Thyroid gland (tissue), 4 donors: ENCODE measurements at places on chromosomes 7 and 10.

- DNase-seq = no peak
Measured at GRCh38 chr10:53406532-53406931, 633.9 kb upstream of the MBL2 start.

- no peak for DNase-seq
Measured at GRCh38 chr10:26690731-26691475, 6.6 kb upstream of the PDSS1 start.

- no peak for DNase-seq
Measured at GRCh38 chr7:40490603-40490924, 355.8 kb downstream of the SUGCT start.

GRCh38 chr10:57864765-57865680 is 402.7 kb downstream of the IPMK start:
- DNase-seq = no peak

DNA sequence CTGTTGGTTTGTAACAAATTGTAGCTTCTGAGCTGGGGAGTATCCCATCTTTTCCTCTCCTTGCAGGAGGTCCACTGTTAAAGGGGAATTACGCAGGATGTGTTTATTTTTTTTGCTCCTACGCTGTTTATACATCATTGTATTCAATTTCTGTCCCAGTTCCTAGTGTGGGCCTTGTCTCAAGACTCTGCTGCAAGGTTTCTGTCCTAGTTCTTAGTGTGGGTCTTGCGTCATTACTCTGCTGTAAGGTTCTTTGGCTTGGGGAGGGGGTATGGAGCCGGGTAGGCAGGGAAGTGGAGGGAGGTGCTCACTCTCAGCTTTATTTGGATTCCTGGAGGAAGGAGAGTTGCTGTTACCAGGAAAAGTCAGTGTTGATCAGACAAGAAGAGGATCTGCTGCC is 64.0 kb upstream of the TRIM8 start:
- no peak for DNase-seq

- DNase-seq = no peak
Measured at GRCh38 chr10:22606164-22606614, 108.2 kb downstream of the PIP4K2A start.

DNA sequence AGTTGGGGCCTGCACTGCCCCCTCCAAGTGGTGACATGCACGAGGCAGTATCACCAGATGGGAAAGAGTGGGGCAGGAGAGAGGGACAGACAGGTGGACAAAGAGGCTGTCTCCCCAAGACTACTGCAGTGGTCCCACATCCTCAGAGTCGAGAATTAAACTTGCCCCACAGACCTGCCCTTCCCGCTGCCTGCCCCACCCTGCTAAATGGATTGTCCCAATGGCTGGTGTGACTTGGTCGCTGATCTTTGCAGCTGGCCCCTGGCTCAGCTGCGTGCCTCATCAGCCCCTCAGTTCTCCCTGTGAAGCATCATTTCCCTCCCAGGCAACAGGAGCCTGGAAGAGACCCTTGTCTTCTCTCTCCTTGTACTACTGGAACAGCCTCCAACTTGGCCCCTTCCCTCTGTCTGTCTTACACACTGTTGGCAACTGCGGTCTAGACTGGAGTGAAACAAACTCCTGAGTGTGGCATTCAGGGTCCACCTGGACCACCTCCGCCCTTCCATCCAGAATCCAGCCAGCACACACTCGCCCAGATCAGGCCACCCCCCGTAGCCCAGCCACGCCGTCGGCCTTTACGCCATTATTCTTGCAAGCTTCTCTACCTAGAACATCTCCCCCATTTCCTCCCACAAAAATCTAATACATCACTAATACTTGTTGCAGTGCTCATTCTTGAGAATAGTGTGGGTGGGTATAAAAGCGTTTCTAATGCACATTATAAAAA is 275.1 kb downstream of the CELF2 start:
- DNase-seq = no peak

- DNase-seq = no peak
Measured at GRCh38 chr10:51241461-51241860, 167.2 kb downstream of the PRKG1 start.

GRCh38 chr10:118128675-118129074 is 81.9 kb upstream of the RAB11FIP2 start:
- DNase-seq = no peak

GRCh38 chr10:78776756-78777155 is 292.0 kb upstream of the ZMIZ1 start:
- DNase-seq = no peak
